ENCODE measurements at places on chromosomes 1 and 21. TPM values are rescaled to one million over a fixed set of nuclear protein-coding genes. Genes with fewer than 3 reads are reported as not detected.

DNA sequence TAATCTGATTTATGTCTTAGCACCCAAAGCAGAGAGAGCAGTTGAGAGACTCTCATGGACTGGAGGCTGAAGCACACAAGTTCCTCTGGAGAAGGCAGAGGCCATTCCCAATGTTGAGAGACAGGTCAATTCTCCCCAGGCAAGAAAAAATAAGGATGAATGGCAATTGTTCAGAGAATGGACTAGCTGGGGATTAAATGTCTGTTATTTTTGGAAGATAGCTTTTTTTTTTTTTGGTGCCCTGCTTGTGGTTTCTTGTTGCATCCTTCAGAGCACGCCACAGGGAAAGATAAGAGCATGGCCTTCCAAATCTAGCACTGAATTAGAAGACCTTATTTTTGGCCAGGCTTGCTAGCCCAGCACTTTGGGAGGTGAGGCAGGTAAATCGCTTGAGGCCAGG, 65.6 kb upstream of the ERRFI1 start:
- DNase-seq, result no peak

DNA sequence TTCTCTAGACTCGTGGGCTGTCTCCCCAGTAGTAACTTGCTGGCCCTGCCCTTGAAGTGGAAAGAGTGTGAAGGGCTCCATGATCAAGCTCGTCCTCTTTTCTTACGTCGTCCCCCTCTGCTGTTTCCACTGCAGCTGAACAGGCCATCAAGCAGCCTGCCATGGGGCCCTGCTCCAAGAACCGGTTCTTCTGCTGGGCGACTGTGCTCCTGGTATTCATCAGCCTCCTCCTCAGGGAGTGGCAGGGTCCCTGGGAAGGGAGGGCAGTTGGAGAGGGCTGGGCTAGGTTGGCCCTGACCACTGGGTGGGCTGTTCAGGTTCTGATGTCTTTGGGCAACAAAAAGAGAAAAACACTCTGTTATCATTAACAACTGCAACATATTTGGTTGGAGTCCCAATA, 151.5 kb downstream of the FCRL5 start:
- no peak for DNase-seq

- no peak for DNase-seq
Measured at GRCh38 chr1:69777971-69778370, 210.2 kb downstream of the LRRC7 start.

GRCh38 chr1:50183378-50184133, 74.8 kb downstream of the ELAVL4 start:
- no peak for DNase-seq

- peak; percentile 63 for DNase-seq
Measured at GRCh38 chr1:17531682-17532487, 7.6 kb upstream of the ARHGEF10L start.

DNA sequence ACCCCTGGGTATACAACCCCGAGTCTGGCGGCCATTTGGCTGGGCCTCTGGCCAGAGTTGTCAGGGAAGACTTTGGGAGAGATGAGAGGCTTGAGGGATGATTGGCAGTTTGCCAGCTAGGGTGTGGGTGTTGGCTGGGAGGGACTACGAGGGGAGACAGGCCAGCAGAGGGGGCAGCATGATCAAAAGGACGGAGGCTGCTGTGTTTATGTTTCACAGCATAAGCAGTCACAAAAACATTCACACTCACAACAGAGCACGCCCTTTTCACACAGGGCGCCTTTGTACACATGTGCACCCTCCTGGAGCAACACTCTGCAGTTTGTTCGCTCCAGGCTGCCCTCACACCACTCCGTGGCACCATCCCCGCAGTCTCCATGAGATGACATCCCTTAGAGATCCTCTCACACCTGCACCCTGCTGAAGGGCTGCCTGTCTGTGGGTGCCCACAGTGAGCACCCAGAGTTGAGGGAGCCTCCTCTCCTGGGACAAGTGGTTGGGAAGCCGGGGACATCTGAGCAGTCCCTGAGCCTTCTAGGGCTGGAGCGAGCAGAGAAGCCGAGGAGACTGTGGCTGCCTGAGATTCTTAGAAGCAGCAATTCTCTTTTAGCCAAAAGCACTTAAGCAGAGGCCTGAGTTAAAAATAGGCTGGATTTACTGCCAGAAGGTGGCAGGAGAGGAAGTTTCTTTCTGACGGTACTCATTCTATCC, 15.4 kb downstream of the EFNA3 start:
- DNase-seq, result peak; percentile 89

DNA sequence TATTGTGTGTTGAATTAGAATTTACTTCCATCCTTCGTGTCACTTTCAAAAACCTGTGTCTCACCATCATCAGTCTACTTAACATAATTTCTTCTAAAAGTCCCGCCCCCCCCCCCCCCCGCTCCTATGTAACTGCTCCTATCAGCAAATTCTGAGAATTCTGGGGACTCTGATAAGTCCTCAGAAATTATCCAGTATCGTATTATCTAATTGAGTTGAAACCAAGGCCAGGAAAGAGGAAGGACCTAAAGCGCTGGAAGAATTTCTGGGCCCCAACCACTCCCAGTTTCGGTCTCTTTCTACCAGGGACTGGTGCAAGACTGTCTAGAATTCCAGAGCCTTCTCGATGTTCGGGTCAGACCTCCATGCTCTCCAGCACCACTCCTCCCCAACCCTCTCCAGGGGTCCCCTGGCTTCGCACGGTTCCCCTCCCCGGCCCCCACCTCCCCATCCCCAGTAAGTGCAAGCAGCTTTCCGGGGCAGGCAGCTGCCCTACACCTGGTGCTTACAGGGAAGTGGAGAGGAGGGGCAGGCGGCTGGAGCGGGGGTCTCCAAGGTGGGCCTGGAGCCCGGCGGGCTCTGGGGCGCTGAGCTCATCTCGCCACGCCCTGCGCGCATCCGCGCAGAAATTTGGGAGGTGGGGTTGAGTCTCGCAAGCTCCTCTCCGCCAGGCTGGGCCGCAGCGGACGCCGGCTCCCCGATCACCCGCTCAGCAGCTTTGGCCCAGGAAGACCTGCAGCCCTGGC, 16.0 kb upstream of the ZNF496 start:
- peak; percentile 46 for DNase-seq

DNA sequence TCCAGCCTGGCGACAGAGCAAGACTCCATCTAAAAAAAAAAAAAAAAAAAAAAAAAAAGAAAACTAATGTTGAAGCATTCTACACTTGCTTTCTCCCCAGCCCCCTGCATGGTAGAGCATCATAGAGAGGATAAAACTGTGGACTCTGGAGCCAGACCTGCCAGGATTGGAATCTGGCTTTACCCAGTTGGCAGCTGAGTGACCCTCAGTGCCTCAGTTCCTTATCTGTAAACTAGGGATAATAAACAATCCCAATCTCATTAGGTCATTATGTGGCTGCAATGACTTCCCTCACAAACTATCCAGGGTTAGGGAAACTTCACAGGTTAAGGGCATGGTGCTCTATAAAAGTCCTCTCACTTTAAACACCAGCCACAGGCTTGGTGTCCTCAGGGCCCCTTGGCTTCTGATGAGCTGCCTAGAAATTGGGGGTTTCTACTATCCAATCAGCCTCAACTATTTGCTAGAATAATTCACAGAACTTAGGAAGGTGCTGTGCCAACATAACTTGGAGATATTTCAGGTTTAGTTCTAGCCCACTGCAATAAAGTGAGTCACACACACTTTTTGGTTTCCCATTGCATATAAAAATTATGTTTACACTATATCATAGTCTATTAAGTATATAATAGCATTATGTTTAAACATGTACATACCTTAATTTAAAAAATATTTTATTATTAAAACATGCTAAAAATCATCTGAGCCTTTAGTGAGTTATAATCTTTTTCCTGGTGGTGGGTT, 180.5 kb upstream of the B3GALT2 start:
- DNase-seq, result no peak

DNA sequence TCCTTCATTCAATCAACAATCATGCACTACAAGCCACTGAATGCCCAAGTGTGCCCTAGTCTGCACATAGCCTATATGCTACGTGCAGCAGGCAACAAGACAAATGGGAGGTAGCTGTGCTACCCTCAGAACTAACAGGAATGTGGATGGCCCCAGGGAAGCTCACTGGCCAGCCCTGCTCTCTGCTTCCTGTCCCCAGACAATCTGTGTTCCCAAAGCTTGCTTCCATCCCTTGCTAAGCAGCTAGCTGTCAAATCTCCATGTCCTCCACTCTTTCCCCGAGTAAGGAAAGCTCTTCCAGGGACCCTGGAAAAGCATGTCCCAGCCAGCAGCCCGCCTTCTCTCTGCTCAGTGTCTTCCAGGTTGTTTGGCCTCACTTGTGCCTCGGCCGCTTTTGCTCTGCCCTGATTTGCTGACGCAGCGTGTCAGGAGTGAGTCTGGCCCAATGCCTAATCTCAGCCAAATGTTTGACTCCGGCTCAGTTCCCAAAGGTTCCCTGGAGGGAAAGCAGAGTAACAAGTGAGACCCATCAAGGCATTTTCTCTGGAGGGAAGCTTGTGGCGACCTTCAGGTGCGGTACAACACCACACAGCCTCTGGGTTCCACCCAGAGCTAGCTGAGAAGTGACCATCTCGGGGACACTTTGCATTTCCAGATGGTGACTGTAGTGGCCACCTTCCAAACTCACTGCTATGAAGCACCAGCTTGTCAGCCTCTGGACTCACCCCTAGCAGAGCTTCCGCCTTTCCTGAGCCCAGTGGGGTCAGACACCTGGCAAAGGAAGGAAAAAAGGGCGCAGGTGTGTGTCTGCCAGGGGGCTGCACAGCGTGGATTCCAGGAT, 243.4 kb downstream of the RHOU start:
- peak; percentile 88 for DNase-seq

DNA sequence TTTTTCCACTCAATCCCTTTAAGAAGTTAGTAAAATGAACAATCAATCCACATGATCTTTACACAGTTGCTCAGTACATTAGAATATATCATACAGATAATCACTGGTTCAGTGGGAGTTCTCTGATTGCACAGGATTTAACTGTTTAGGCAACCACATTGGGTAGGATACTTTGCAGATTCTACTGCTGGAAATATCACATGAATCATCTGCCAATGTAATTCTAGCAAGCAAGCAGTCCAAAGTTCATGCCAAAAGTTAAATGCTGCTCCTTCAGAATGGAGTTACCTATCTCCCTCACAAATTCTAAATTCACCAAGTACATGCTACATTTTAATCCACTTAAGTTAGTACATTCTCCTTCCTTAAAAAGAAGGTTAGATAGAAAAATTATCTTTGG, 52.4 kb downstream of the NEGR1 start:
- DNase-seq, result peak; percentile 1

- no peak for DNase-seq
Measured at GRCh38 chr1:51629918-51630317, 13.0 kb downstream of the OSBPL9 start.

- no peak for DNase-seq
Measured at GRCh38 chr1:214349781-214350180, 68.8 kb downstream of the SMYD2 start.

- DNase-seq, result no peak
Measured at GRCh38 chr1:245888809-245889208, 618.3 kb downstream of the SMYD3 start.

DNA sequence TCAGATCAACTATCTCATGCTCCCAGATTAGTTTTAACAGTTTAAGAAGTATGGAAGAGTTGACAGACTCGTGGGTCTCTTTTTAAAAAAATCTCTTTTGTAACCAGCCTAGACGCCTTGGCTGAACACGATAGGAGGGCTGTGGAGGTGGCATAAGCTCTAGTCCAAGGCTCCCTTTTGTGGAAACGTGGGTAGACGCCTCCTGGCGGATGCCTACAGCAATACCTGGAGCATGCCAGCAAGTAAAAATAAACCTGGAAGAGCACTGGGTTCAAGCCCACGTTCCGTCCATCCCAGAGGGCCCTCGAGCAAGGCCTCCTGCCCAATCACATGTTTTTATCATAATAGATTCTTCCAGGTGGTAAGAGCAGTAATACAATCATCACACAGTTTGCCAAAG, 87.9 kb downstream of the RGS7 start:
- no peak for DNase-seq

- peak; percentile 13 for DNase-seq
Measured at GRCh38 chr1:57270927-57271698, 152.7 kb downstream of the DAB1 start.

DNA sequence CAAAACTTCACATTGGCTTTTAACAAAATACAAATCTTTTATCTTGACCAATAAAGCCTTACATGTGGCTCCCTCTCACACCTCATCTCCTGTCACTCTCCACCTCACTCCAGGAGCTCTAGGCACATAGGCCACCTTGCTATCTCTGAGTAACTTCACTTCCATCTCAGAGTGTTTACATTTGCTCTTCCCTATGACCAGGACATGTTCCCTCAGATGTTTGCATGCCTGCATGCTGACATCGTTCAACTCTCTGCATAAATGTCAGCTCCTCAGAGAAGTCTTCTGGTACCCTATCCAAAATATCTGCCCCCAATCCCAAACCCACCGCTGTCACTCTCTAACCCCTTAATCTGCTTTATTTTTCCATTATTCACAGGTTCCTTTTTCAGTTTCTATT, 110.9 kb downstream of the TOMM20 start:
- DNase-seq, result no peak

DNA sequence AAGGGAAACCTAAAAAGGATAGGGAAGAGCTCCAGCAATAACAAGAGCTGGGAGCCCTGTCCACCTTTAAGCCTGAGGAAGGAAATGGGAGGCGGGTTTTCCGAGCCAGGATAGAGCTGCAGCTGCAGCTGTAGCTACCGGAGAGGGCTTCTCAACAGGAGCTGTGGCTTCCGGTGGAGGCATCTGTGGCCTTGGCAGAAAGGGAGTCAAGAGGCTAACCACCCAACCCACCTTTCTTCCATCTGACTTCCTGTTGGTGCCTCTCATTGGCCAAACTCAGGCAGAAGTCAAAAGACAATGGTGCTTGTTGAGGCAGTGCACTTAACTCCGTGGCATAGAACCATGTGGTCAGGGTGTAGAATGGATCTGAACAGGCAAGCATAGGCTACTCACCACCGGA, 313.1 kb upstream of the DAB1 start:
- no peak for DNase-seq

GRCh38 chr1:109011335-109011734, 30.6 kb downstream of the WDR47 start:
- DNase-seq, result no peak

- DNase-seq, result peak; percentile 88
Measured at GRCh38 chr1:16960560-16961296, 19.7 kb downstream of the MFAP2 start.

GRCh38 chr21:42135386-42136052, 64.4 kb downstream of the UMODL1 start:
- DNase-seq, result peak; percentile 36

Gene TNFRSF14
- 11.0 TPM for polyA plus RNA-seq

Gene PCP4L1
- polyA plus RNA-seq, result not detected

Gene KISS1
- 1.00 TPM for polyA plus RNA-seq

Gene SMCP
- polyA plus RNA-seq, result not detected

Gene NTRK1
- 0.41 TPM for polyA plus RNA-seq

Gene CD1E
- polyA plus RNA-seq, result 0.14 TPM

Gene DCDC2B
- polyA plus RNA-seq, result 0.27 TPM

Gene NUAK2
- polyA plus RNA-seq, result 0.42 TPM

Gene TAF13
- polyA plus RNA-seq, result 40.5 TPM

Gene EFNA4
- 6.3 TPM for polyA plus RNA-seq

Gene CD5L
- not detected for polyA plus RNA-seq
